Stimulated activated CD8-positive, alpha-beta memory T cell treated with anti-CD3 and anti-CD28 coated beads, Interleukin-4, amount 100 ng/mL, for 4 hours (primary cell): ENCODE measurements at places on chromosomes 1 and 21.

DNA sequence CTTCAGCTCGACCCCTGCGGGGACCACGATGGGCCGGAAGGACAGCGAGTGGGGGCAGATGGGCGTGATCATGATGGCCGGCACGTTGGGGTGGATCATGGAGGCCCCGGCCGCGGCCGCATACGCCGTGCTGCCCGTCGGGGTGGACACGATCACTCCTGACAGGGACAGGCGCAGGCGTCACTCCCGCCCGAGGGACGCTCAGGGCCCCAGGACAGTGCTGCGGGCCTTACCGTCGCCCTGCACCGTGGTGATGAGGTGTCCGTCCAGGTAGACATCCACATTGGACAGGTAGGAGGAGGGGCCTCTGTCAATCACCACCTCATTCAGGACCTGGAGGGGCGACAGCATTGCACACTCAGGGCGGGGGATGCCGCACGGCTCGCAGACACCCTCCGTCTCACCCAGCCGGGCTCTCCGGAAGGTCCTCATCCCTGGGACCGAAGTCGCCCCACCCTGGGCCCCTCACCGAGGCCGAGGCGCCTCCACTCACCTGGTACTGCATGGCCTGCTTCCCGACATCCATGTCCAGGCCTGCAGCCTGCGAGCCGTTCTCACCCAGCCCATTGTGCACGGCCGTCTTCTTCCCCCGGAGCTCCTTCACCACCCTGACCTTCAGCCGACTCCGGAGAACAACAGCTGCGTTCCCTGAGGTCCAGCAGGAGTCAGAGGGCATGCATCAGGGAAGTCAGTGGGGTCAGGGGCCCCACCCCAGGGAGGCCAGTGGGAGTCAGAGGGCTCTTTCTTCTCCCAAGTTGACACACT, 24.0 kb downstream of the NADK start:
- no peak for DNase-seq

DNA sequence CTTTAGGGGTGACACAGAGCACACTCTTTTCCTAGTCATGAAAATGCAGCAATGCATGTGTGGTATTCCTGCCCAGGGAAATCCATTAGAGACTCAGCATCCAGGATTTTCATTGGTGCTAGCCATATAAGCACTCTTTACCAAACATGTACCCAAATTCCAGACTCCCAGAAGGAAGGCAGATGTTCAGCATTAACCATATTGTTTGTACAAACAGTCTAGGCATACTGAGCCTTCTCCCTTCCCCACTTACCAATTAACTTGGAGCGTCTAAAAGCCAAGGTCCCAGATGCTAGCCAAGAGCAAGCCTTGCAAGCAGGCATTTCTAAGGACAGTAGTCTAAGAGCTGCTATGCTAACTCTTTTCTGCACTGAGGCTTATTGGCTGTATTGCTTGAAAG, 27.9 kb downstream of the ZBED6 start:
- no peak for DNase-seq

DNA sequence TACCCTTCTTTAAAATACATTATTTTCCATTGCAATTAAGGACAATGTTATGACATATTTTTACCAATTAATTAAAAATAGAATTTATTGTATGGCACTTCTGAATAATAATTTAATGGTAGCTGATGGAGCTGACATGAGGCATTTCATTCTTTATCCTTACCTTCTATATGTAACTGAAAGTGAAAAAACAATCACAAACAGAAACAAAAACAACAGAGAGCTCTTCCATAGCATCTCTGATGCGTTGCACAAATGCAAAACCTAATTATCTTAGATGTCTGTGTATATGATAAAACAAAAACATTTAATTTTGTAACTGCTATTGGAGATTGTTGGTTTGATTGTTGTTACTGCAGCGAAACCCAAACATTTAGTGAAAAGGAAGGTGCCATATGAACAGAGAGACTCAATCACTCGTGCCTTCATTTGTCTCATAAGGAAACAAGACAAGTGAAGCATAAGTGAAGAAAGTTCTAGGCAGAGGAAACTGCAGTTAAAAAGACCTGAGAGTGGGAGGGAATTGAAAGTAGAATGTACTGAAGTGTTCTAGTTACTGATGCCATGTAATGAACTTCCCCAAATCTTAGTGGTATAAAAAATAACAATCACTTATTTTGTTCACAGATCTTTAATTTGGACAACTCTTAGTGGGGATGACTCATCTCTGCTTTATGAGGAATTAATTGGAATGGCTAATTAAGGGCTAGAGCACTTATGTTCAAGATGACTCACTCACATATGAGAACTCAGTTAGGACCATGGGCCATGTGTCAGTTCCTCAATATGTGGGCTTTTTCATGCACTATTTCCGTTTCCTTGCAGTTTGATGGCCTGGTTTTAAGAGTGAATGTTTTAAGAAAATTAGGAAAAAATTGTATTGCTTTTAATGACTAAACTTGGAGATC, 245.0 kb upstream of the OLFM3 start:
- DNase-seq = no peak

GRCh38 chr1:59126366-59126765, 170.5 kb upstream of the FGGY start:
- DNase-seq = no peak

DNA sequence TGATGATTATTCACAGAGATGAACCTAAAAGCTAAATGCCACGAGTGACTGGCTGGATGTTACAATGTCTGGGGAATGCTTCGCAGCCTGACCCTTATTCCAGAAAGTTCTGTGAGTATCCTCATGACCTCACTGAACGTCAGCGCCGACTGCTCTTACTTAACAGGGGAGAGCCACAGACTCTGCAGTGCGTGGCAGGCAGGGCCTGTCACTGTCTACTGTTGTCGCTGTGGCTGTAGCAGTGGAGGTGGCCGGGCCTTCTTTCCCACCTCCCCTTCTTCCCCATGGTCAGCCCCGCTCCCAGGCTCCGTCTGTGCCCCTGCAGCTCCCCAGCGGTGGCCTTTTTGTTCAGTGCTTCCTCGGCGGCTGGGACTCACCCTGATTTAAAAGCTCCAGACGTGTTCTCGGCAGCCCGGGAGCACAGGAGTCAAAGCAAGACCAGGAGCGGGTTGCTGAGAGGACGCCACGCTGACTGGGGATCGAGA, 52.2 kb upstream of the TARBP1 start:
- no peak for DNase-seq

DNA sequence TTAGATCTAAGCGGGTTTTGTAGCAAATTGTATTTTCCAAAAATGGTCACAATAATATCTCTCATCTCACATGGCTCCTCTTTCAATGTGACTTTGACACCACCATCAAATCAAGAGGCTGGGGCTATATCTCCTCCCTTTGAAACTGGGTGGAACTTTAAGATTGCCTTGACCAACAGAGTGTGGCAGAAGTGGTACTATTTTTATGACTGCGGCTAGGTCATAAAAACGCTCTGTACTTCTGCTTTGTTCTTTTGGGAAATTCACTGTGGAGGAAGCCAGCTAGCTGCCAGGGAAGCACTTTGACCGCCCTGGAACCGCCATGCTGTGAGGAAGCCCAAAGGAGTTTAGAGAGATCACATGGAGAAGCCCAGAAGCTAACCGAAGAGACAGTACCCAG, 50.7 kb upstream of the ACOT11 start:
- no peak for DNase-seq

GRCh38 chr1:109894823-109895719, 15.6 kb upstream of the CSF1 start:
- no peak for DNase-seq

GRCh38 chr1:44407430-44408211, 2.6 kb downstream of the RNF220 start:
- DNase-seq = no peak

- no peak for DNase-seq
Measured at GRCh38 chr1:235937123-235937522, 70.4 kb upstream of the LYST start.

GRCh38 chr1:228012555-228012954, 5.8 kb downstream of the WNT3A start:
- DNase-seq = no peak

DNA sequence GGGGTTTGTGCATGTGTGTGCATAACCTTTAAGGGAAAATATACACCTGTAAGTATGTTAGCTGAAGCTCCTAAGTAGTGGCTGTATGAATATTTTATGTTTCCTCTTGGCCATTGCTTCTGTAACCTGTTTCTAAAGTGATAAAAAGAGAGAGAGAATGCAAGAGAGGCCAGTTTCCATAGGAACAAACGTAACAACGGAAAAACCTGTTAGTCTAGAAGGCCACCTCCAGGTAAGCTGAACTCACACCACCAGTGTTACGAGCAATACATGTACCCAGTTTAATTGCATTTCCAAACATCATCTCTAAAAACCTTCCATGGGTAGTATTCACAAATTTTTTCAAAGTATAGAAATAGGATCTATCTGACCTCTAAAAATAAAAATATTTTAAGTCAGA, 63.1 kb downstream of the PLPPR4 start:
- DNase-seq = no peak

DNA sequence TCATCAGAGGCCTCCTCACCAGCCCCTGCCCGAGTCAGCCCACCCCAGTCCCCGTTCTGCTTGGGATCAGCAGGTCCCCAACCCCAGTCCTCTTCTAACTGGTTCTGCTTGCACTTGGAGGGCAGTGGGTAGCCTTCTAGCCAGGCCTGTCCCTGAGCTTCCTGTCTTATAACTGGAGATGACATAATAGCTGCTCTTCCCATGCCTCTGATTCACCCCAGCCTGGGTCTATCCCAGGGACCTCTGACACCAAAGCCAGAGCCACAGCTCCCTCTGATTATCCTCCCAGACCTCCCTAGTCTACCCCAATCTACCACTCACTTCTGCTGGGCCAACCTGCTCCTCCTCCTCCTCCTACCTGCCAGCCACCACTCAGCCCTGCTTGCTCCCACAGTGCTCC, 31.4 kb downstream of the IQGAP3 start:
- DNase-seq = no peak

GRCh38 chr1:14476170-14476955, 122.1 kb upstream of the KAZN start:
- no peak for DNase-seq

- no peak for DNase-seq
Measured at GRCh38 chr21:26965040-26965906, 1.6 kb downstream of the ADAMTS5 start.

DNA sequence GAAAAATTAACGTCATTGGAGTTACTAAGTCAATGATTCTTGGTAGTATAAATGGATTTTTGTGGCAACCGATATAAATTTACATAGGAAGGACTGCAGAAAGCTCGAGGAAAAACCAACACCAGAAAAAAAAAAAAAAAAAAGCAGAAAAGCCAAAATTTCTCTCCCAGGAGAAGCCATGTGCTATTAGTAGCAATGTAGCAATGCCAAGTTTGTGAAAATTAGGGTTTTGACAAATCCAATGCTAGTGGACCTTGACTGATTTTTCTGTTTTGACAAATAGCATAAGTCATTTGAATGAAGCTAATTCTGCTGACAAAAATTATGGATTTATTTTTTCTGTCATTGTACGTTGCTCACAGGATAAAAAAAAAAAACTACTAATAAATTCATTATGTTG, 1561.9 kb downstream of the MRPL39 start:
- no peak for DNase-seq
